ENCODE measurements at places on chromosomes 16 and 17.

GRCh38 chr17:56822725-56823124, 11.0 kb downstream of the C17orf67 start:
- DNase-seq = no peak

DNA sequence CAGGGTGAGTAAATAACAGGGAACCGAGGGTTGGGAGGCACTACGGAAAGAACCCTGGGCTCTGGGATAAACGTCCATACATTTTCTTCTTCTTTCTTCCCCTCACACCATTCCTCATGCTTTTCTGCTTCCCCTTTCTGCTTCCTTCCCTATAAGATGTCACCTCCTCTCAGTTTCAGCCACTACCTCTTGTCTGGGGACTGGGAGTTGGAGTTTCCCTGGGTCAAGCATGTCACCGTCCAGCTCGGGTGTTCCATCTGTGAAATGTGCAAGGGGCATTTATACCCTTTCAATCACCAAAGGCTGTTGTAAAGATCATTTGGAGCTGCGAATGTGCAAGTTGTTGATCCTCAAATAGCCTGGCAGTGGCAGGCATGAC, 17.5 kb upstream of the CCL22 start:
- DNase-seq = no peak

- no peak for DNase-seq
Measured at GRCh38 chr16:30371248-30371816, 1.0 kb upstream of the TBC1D10B start.

DNA sequence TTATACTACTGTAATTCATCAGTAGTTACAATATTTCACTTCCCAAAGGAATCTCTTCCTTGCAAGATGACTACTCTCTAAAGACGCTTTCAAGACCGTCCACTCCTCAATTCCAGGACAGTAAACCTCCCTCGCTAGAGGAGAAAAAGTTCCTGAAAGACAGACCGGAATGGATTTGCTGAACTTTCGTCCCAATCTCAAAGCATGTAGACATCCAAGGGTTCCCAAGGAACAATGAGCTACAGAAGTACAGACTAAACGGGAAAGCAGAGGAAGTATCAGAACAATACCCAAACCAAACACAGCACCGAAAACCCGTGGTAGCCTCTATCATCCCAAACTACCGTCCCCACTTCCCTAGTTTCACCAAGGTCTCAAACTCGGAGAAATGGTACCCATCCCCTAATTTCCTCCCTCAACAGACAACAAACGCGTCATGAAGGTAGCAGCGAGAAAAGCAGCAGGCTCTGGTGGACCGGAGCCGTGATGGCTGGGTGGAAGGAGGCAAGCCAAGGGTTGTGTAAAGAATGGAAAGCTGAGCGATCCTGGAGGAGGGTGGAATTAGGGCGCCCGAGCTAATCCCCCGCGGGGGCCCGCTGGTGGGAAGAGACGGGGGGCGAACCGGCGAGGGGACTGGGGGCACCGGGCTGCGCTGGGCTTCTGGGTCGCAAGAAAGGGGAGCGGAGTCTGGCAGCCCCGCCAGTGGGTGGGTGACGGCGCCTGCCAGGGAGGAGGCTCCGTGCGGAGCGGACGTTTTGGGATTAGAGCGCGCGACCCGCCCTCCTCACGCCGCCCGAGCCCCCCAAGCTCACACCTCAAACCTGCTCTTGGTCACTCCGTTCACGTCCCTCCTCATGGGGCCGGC, 647 bp downstream of the FBXL20 start:
- DNase-seq = no peak

- no peak for DNase-seq
Measured at GRCh38 chr17:50710025-50710424, 2.3 kb upstream of the ANKRD40 start.

DNA sequence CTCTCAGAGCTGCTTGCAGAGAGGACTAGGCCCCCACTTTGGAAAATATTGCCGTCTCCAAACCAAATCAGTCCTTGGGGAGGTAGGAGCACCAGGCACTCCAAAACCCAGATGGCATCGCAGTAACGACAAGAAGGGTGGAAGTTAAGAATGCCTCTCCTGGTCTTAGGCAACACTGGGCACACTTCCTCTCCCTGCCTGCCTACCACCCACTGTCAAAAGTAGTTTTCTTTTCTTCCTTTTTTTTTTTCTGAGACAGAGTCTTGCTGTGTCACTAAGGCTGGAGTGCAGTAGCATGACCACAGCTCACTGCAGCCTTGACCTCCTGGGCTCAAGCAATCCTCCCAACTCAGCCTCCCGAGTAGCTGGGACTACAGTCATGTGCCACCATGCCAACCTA, 47.2 kb downstream of the SRL start:
- DNase-seq = no peak

Data from DMS153 (cell line).